Upper lobe of right lung (tissue), 1 donor: ENCODE measurements at places on chromosomes 3 and 15. TPM values are rescaled to one million over a fixed set of nuclear protein-coding genes. Genes with fewer than 3 reads are reported as not detected.

GRCh38 chr3:67171841-67172240 is 173.7 kb downstream of the KBTBD8 start:
- no peaks in the 10 kb centered on the region for H3K4me1 ChIP-seq
- H3K4me3 ChIP-seq, result no peak overlapping the region
- no peaks in the 10 kb centered on the region for H3K27me3 ChIP-seq
- no peaks in the 10 kb centered on the region for H3K36me3 ChIP-seq
- DNase-seq, result no peak
- no peak overlapping the region for H3K27ac ChIP-seq

DNA sequence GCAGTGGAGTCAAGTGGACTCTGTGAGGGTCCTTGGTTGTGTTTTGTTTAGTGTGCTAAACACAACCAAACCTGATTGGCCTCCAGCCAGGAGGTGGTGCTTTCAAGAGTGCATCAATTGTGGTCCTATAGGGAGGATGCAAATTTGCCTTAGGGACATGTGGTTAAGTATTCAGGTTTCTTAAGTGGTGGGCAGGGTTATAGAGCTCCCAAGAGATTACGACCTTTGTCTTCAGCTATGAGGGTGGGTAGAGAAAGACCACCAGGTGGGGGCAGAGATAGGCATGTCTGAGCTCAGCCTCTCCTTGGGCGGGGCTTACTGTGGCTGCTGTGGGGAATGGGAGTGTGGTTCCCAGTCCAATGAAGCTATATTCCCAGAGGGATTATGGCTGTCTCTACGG is 186.6 kb downstream of the SQOR start:
- H3K27ac ChIP-seq, result no peak overlapping the region
- H3K27me3 ChIP-seq, result no peaks in the 10 kb centered on the region
- DNase-seq, result no peak
- H3K4me1 ChIP-seq, result no peaks in the 10 kb centered on the region
- H3K4me3 ChIP-seq, result no peak overlapping the region

- H3K27ac ChIP-seq, result peak overlapping the region; percentile 93
- H3K4me3 ChIP-seq, result peak overlapping the region; percentile 96
- no peaks in the 10 kb centered on the region for H3K27me3 ChIP-seq
- peaks cover 26% of the 10 kb centered on the region for H3K4me1 ChIP-seq
These were observed 1.6 kb downstream of the DNAJC13 start for GRCh38 chr3:132418916-132419315.

DNA sequence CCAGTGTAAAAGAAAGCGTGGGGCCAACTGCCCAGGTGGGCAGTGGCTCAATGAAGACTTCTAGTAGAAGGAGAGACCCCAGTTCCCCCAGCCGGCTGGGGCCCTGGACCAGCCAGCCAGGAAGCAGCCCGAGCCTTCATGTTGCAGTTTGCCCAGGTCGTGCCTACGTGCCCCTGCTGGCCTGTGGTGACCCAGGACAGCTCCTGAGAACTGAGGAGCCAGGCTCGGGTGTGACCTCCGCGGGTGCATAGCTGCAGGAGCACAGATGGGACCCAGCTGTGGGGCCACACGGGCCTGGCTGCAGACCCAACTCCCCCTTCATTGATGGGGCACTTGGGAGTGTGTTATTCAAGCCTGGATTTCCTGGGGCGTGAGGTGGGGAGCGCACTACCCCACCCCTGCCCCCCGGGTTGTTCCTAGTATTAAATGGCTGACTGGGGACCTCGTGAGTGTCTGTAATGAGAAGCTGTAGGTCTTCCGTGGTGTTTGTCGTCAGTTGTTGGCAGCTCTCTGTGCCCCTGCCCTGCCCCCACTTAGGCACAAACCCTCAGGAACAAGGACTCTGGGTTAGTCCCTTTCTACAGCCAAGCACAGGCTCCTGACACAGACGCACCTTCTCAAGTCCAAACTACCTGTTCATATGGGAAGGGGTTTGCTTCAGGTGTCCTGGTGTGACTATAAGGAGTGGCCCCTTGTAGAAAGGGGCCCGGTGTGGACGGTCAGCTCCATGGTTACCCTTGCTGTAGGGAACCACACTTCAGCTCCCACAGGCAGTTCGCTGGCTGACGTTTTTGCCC is 39.1 kb downstream of the IDH2 start:
- no peak overlapping the region for H3K4me3 ChIP-seq
- no peak for DNase-seq
- H3K27ac ChIP-seq, result peak overlapping the region; percentile 87
- H3K36me3 ChIP-seq, result peaks cover 8% of the 10 kb centered on the region
- peaks cover 80% of the 10 kb centered on the region for H3K4me1 ChIP-seq

GRCh38 chr3:183958775-183959174 is 58.9 kb downstream of the ABCC5 start:
- no peaks in the 10 kb centered on the region for H3K4me1 ChIP-seq
- H3K4me3 ChIP-seq, result no peak overlapping the region
- peaks cover 25% of the 10 kb centered on the region for H3K36me3 ChIP-seq

- no peaks in the 10 kb centered on the region for H3K27me3 ChIP-seq
- H3K36me3 ChIP-seq, result no peaks in the 10 kb centered on the region
- H3K27ac ChIP-seq, result no peak overlapping the region
- no peaks in the 10 kb centered on the region for H3K4me1 ChIP-seq
- no peak for DNase-seq
These were observed 23.8 kb upstream of the MYZAP start for GRCh38 chr15:57567891-57568290.

GRCh38 chr3:8868996-8869395 is 94.3 kb downstream of the RAD18 start:
- H3K4me3 ChIP-seq, result no peak overlapping the region
- no peak overlapping the region for H3K27ac ChIP-seq
- H3K27me3 ChIP-seq, result no peaks in the 10 kb centered on the region
- no peak for DNase-seq

GRCh38 chr3:152127058-152127457 is 141.7 kb upstream of the MBNL1 start:
- no peaks in the 10 kb centered on the region for H3K36me3 ChIP-seq
- no peak overlapping the region for H3K4me3 ChIP-seq
- no peaks in the 10 kb centered on the region for H3K4me1 ChIP-seq
- H3K27ac ChIP-seq, result no peak overlapping the region

DNA sequence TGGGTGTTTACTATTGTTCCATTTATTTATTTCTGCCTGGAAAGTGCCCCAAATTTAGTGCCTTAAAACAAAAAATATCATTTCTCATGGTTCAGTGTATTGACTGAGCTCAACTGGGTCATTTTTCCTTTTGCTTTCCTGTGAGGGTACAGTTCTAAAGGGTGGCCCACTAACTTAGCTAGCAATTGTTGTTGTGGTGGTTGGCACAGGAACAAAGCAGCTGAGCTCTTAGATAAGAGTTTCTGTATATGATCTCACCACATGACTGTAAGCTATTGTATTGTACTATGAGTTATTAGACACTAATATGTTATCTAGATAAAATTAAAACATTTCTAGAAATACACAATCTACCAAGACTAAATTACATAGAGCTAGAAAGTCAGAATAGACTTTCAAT is 1283.7 kb downstream of the OTOL1 start:
- H3K4me1 ChIP-seq, result no peaks in the 10 kb centered on the region
- no peaks in the 10 kb centered on the region for H3K27me3 ChIP-seq
- no peak for DNase-seq
- H3K27ac ChIP-seq, result no peak overlapping the region

DNA sequence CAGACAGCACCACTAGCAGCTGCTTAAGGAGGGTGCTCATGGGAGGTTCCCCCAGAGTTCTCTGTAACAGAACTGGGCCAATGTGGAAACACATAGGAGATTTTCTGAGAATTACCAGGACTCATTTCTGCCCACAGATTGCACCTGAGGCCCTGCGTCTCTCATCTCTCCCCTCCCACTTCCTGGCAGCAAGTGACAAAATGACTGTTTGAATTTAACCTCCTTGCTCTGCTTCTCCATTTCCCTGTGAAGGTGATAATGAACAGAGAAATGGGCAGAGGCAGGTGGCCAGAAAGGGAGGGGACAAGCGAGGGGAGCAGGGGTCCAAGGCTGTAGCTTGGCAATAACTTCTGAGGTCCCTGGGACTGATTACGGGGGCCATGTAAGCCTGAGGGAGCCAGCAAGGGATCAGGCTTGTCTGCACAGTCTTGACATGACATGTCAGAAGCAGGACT is 8.0 kb downstream of the EPHB1 start:
- no peaks in the 10 kb centered on the region for H3K36me3 ChIP-seq
- DNase-seq, result no peak
- H3K27ac ChIP-seq, result no peak overlapping the region
- H3K4me3 ChIP-seq, result no peak overlapping the region
- no peaks in the 10 kb centered on the region for H3K4me1 ChIP-seq
- peaks cover 14% of the 10 kb centered on the region for H3K27me3 ChIP-seq

GRCh38 chr3:119636891-119637611 is 23.3 kb downstream of the POPDC2 start:
- peak overlapping the region; percentile 86 for H3K27ac ChIP-seq
- peaks cover 38% of the 10 kb centered on the region for H3K4me1 ChIP-seq
- DNase-seq, result no peak
- H3K27me3 ChIP-seq, result no peaks in the 10 kb centered on the region

DNA sequence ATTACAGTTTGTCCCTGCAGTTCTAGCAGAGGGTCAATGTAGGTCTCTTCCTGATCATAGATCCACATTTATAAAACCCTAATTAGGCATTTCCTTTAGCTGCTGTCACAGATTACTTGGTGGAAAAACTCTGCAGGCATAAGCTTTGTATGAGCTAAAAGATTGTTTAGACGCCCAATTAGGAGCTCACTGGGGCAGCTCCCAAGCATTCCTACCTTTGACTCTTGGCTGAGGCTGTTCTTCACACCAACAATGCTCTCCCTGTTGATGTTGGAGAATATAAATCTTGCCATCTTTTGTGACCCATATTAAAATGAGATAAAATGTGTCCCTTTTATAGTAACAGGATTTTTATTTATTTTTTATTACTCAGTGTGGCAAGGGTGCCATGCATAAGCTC is 148.3 kb upstream of the TRIM42 start:
- H3K4me1 ChIP-seq, result no peaks in the 10 kb centered on the region
- no peak for DNase-seq
- H3K27ac ChIP-seq, result no peak overlapping the region
- no peak overlapping the region for H3K4me3 ChIP-seq
- H3K36me3 ChIP-seq, result no peaks in the 10 kb centered on the region

The ICE2 gene
- total RNA-seq, result 49.9 TPM

The RLBP1 gene
- total RNA-seq, result not detected
